ENCODE measurements at places on chromosomes 1 and 21. TPM values are rescaled to one million over a fixed set of nuclear protein-coding genes. Genes with fewer than 3 reads are reported as not detected.

PWP2 gene
- total RNA-seq = 2.7 TPM

GPR153 gene
- 6.8 TPM for total RNA-seq

DNA sequence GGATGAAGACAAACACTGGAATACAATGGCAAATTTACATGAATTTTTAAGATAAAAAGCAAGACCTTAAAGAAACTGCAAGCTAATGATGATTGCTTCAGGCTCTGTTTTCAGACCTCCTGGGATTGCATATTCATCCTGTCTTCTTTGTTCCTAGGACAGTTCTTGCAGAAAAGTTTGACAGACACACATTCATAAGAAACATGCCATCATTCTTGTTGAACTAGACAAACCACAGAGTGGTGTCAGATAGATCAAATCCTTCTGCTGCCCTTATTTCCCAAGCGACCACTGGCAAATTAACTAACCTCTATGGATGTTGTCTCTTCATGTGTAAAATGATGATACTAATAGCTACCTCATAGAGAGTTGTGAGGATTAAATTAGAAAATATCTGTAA lies 181.3 kb downstream of the KCTD3 start:
- H3K27ac ChIP-seq = no peak overlapping the region
- H3K4me3 ChIP-seq = no peak overlapping the region
- H3K4me1 ChIP-seq = no peaks in the 10 kb centered on the region
- H3K27me3 ChIP-seq = no peaks in the 10 kb centered on the region

- peak overlapping the region; percentile 22 for H3K4me3 ChIP-seq
- no peaks in the 10 kb centered on the region for H3K27me3 ChIP-seq
- DNase-seq = no peak
- peaks cover 8% of the 10 kb centered on the region for H3K36me3 ChIP-seq
- H3K4me1 ChIP-seq = peaks cover 78% of the 10 kb centered on the region
- H3K27ac ChIP-seq = peak overlapping the region; percentile 98
Observed at GRCh38 chr1:207825719-207826556, 74.1 kb downstream of the CD46 start.

GRCh38 chr1:218302155-218302554 lies 17.1 kb downstream of the RRP15 start:
- H3K36me3 ChIP-seq = no peaks in the 10 kb centered on the region
- no peak overlapping the region for H3K27ac ChIP-seq
- no peaks in the 10 kb centered on the region for H3K27me3 ChIP-seq
- no peak overlapping the region for H3K4me3 ChIP-seq
- DNase-seq = no peak

DNA sequence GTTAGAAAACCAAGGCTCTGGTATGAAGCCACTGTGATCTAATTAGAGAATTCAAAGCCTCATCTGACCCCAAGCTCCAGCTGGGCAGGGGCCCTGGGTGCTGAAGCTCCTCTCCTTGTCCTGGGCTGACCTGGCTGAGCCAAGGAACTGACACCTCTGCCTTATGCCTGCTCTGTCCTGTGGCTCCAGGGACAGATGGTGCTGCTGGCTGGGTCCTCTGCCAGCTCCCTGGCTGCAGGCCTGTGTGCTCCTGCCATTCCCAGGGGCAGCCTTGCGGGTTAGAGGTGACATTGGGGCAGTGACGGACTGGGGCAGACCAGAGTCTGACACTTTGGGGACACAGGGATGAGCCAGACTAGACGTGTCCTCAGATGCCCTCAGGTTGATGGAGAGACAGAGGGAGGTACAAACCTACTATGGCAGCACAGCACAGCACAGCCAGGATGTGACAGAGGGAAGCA lies 11.8 kb downstream of the ACOT11 start:
- no peak for DNase-seq
- no peaks in the 10 kb centered on the region for H3K36me3 ChIP-seq
- H3K4me1 ChIP-seq = peaks cover 4% of the 10 kb centered on the region
- no peaks in the 10 kb centered on the region for H3K27me3 ChIP-seq

FGR gene
- 165 TPM for total RNA-seq

SMCP gene
- total RNA-seq = not detected

AGO3 gene
- total RNA-seq = 13.8 TPM

MYOG gene
- not detected for total RNA-seq

- no peaks in the 10 kb centered on the region for H3K27me3 ChIP-seq
- H3K27ac ChIP-seq = no peak overlapping the region
- no peak for DNase-seq
- H3K4me3 ChIP-seq = no peak overlapping the region
Observed at GRCh38 chr1:117851687-117852086, 77.7 kb downstream of the GDAP2 start.

- H3K27me3 ChIP-seq = no peaks in the 10 kb centered on the region
- H3K36me3 ChIP-seq = no peaks in the 10 kb centered on the region
- DNase-seq = no peak
- no peak overlapping the region for H3K4me3 ChIP-seq
- H3K27ac ChIP-seq = no peak overlapping the region
Observed at GRCh38 chr1:109769330-109770078, 5.8 kb upstream of the EPS8L3 start.

- no peak overlapping the region for H3K27ac ChIP-seq
- H3K4me3 ChIP-seq = no peak overlapping the region
- peaks cover 43% of the 10 kb centered on the region for H3K36me3 ChIP-seq
- DNase-seq = no peak
Observed at GRCh38 chr21:46264046-46264689, 21.2 kb downstream of the MCM3AP start.

DNA sequence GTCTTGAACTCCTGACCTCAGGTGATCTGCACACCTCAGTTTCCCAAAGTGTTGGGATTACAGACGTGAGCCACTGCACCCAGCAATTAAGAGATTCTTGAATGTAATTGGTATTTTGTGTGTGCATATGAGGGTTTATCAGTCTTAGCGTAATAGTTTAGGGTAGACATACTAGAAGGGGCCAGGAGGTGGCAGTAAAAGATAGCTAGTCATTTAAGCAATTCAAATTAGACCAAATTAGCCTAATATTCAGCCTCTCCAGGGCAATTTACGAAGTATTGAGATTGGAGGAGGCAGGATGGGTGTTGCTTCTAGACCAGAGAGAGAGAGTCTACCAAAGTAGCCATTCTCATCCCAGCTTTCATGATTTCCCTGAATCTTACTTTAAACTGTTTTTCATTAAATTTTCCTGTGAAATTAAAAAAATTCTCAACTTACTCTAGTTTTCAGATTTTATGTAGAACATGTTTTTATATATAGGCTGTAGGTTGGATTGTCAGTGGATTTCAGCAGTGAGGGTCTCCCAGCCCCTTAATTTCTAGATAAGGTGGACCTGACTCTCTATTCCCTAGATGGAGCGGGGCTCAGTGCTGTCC lies 119.7 kb downstream of the HHAT start:
- no peaks in the 10 kb centered on the region for H3K36me3 ChIP-seq
- H3K27ac ChIP-seq = no peak overlapping the region
- no peak overlapping the region for H3K4me3 ChIP-seq
- no peaks in the 10 kb centered on the region for H3K4me1 ChIP-seq

GRCh38 chr21:15353546-15353945 lies 288.7 kb upstream of the NRIP1 start:
- H3K27me3 ChIP-seq = no peaks in the 10 kb centered on the region
- no peak for DNase-seq
- H3K4me3 ChIP-seq = no peak overlapping the region
- no peaks in the 10 kb centered on the region for H3K36me3 ChIP-seq
- H3K4me1 ChIP-seq = no peaks in the 10 kb centered on the region

DNA sequence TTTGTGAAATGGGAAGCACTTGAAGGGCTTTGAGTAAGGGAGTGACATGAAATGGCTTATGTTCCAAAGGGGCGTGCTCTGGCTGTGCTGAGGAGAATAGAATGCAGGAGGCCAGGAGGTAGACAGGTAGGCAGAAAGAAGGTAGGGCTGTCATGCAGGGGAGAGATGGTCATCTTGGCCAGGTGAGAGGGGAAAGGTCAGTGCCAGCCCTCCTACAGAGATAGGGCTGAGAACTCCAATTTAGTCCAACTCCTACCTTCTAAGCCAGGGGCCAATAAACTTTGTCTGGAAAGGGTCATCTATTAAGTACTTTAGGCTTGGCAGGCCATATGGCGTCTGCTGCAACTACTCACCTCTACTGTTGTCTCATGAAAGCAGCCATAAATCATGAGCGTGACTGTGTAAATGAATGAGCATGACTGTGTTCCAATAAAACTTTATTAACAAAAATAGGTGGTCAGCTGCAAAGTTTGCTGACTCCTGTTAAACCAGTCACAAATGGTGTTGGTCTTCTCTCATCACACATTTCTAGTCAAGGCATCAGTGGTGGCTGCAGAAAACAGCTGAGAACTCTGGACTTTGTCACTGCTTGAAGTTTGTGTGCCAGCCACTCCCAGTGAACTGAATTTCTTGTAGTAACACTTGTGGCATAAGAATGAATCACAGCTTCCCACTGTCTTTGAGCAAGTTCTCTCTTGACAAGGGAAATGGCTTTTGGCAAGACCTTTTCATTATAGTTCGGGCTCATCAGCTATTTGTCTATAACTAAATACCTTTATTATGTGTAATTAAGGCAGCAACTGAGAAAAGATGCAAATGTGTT lies 32.0 kb upstream of the CD2 start:
- H3K36me3 ChIP-seq = no peaks in the 10 kb centered on the region
- no peak for DNase-seq
- H3K4me1 ChIP-seq = no peaks in the 10 kb centered on the region
- H3K27me3 ChIP-seq = no peaks in the 10 kb centered on the region

DRAXIN gene
- 0.11 TPM for total RNA-seq

GRCh38 chr1:12772520-12772919 lies 1.0 kb upstream of the PRAMEF12 start:
- no peaks in the 10 kb centered on the region for H3K36me3 ChIP-seq
- H3K4me3 ChIP-seq = no peak overlapping the region
- H3K4me1 ChIP-seq = no peaks in the 10 kb centered on the region
- no peak overlapping the region for H3K27ac ChIP-seq

DNA sequence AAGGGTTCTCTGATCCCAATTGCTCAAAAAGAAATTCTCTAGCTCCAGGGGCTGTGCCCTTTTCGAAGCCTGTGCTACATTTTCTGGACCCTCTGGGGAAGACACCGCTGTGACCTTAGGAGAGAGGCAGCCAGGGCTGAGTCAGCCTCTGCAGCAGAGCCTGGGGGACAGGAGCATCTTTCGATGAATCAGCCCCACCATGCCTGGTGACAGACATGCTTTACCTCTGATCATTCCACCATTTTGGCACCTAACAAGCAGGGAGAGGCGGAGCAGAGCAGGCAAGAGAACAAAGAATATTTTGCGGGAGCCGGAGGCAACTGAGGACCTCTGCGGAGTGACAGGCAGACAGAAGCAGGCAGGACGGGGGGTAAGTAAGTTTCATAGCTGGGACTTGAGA lies 84.9 kb downstream of the VWA5B1 start:
- H3K27me3 ChIP-seq = no peaks in the 10 kb centered on the region
- no peak for DNase-seq
- no peaks in the 10 kb centered on the region for H3K4me1 ChIP-seq
- no peak overlapping the region for H3K27ac ChIP-seq
- H3K36me3 ChIP-seq = no peaks in the 10 kb centered on the region

CD34 gene
- 22.0 TPM for total RNA-seq

Measured in upper lobe of left lung (tissue), 6 donors.